ENCODE measurements at places on chromosomes 1 and 21.

DNA sequence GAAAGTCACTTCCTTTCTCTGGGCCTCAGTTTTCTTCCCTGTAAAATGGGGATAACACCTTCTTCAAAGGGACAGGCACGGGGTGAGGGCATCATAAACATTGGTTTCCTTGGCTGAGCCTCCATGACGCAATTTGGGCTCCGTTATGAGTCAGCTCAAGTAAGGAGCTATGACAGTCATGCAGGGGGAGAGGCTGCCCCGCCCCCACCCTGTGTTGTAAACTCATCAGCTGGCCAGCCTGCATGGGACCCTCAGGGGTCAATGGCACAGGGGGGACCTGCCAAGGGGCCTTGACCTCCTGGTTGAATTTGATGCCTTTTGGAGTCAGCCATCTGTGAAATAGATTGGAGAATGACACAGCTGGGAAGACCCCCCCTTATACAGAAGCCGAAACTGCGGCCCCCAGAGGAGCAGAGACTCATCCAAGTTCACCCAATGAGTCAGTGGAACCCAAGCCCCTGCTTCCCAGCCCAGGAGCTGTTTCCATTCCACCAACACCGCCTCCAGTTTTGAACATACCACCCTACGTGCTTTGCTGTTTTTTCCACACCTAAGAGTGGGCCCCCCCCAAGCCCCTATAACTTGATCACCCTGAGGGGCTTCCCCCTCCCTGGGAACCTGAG is 36.8 kb upstream of the RUNX3 start:
- DNase-seq, result no peak

DNA sequence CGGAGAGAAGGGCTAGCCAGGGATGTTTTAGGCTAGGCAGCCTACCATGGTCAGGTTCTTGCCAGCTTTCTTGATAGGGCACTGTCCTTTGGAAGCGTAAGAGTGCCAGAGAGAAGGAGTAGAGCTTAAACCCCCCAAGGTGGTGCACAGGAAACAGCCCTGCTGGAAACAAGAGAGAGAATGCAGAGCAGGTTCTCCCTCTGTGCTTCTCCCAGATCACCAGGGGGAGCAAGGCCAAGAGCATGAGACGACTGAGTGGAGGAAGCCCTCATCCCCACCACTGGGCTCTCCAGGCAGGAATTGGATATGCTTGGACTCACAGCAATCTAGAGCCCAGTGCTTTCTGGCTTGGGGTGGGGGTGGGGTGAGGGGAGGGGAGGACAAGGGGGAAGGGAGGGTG is 49.8 kb downstream of the ATP2B4 start:
- DNase-seq, result no peak

GRCh38 chr1:143643148-143643885 is 328.5 kb downstream of the FAM72C start:
- DNase-seq, result no peak

GRCh38 chr1:101055623-101056022 is 30.0 kb upstream of the DPH5 start:
- no peak for DNase-seq

- no peak for DNase-seq
These were observed 44.5 kb downstream of the AJAP1 start for GRCh38 chr1:4698911-4699310.

GRCh38 chr1:10160907-10161490 is 49.4 kb upstream of the KIF1B start:
- DNase-seq, result no peak

DNA sequence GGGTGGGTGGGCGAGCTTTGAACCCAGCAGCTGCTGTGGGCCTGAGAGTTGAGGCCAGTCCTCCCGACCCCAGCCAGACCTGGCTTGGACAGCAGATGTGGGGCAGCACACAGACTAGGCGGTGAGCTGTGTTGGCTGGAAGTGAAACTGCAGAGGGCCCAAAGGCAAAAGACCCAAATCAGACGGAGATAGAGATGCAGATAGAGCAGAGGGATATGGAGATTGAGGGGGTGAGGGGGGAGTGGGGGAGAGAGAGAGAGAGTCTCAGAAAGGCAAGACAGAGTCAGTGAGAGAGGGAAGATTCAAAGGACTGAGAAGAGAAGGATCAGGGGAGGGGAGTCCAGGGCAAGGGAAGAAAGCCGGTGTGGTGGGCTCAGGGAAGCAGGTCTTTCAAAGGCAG is 17.0 kb upstream of the POU3F1 start:
- no peak for DNase-seq

- DNase-seq, result no peak
These were observed 270.7 kb downstream of the KAZN start for GRCh38 chr1:14869187-14869586.

DNA sequence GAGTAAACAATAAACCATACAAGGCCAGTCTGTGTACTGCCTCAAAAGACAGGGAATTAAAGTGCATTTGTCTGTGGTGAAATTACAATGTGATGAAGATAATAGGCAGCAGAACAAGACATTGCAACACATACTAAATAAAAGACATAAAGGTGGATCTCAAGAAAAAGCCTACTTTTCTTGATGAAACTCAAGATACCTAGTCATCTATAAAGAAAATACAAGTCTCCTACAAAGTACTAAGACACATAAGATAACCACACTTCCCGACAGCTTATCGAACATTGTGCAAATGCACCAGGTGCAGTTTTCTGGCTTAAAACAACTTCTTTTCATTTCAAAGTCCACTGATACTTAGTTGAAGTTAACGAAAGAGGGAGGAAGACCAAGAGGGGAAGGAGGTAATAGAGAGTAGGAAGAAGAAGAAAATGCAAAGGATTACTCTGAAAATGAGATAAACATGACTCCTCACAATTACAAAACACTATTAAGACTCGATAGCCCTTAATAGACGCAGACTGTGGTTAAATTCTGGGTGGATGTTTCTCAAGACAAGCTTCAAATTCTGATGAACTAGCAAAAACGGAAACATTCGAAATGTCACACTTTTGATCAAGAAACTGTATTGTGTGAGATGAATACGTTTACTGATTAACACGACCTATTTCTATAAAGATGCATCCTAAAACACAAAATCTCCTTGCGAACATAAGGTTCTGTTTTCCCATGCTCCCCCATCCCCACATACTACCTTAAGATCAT is 2.0 kb downstream of the HNRNPR start:
- no peak for DNase-seq

DNA sequence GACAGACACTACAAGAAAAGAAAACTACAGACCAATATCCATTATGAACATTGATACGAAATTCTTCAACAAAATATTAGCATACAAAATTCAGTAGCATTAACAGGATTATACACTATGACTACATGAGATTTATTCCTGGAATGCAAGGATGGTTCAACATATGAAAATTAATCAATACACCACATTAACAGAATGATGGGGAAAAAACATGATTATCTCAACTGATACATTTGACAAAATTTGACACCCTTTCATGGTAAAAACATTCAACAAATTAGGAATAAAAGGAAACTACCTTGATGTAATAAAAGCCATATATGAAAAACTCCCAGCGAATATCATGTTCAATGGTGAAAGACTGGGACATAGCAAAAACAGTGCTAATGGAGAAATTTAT is 31.5 kb downstream of the TRPM2 start:
- no peak for DNase-seq

GRCh38 chr1:24724345-24725208 is 20.7 kb upstream of the CLIC4 start:
- peak; percentile 28 for DNase-seq

- peak; percentile 45 for DNase-seq
These were observed 75.4 kb downstream of the UBE4B start for GRCh38 chr1:10108134-10108663.

GRCh38 chr1:223156343-223156742 is 13.3 kb upstream of the TLR5 start:
- DNase-seq, result no peak

DNA sequence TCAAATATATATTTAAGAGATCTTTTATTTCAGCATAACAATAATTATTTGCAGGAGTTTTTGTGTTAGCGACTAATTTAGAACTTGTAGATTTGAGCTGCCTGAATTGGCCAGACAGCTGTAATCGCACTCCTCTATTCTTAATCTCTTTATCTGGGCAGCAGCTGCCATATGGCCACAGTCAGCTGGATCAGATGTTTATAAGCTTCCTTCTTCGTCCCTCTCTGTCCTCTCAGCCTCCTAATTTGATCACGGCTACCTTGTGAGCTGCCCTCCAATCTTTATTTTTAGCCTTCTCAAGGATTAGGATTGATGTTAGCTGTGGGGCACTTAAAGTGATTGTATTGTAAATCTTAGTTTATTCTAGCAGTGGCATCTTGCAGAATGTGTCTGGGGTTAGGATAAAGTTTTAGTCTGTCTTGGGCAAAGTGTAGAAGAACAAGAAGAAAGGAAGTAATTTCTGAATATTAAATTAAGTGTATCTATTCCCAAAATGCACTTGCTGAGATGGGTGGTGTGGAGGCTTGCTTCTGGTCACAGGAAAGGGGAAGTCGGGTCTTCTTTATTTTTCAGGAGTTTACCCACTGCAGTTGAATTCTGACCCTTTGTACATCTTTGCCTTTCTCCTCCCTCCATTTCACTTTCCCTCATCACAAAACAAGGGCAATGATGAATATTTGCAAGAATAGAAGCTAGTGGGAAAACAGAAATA is 1.1 kb downstream of the ZBTB18 start:
- no peak for DNase-seq

GRCh38 chr1:36888811-36889477 is 145.4 kb downstream of the GRIK3 start:
- no peak for DNase-seq

- DNase-seq, result no peak
These were observed 158.4 kb downstream of the GDAP2 start for GRCh38 chr1:117770981-117771531.

DNA sequence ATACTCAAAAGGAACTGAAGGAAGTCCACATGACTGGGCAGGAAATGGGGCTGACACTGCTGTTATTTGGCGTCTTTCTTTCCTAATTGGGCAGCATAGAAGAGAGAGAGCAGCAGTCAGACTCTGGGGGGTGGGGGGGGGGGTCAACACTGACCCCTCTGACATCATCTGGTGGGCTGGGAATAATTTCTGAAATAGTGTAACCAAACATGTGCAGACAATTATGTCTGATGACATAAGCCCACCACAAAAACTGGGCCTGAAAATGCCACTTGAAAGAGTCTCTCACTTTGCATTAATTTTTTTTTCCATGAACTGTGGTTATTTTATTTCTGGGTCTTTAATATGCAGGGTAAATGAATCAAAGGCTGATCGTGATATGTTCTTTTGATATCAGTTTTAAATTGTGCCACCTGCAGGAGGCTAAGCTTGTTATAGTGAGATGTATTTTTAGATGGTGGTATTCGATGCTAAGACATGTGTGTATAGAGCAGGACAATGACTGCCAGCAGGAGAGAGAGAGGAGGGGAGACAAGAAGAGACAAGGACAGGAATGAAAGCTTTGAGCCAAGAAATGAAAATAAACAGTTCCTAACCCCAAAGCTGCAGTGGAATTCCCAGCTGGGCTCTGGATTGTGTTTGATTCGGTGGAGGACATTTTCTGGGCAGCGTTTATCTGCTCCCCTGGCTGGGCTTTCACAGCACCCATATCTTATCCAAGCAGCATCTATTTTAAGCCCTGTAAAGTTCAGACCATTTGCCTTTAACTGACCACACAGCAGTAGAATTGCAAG is 264.7 kb downstream of the PBX1 start:
- no peak for DNase-seq

GRCh38 chr1:77504986-77505385 is 177.5 kb downstream of the ZZZ3 start:
- DNase-seq, result no peak

DNA sequence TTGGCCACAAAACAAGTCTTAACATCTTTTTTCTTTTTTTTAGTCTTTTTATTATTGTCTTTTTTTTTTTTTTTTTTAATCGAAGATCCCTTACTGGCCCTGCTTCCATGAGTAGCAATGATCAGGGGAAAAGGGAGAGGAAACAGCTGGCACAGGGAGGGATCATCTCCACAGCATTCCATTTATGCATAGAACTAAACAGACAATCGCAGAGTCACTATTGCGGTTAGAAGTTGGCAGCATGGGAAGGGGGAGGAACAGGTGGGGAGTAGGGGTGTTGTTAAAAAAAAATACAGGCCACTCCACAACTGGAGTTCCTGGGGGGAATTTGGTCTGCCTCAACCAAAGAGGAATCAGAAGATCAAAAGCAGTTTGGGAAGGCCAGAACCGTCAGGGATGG is 55.4 kb downstream of the C1orf185 start:
- no peak for DNase-seq

DNA sequence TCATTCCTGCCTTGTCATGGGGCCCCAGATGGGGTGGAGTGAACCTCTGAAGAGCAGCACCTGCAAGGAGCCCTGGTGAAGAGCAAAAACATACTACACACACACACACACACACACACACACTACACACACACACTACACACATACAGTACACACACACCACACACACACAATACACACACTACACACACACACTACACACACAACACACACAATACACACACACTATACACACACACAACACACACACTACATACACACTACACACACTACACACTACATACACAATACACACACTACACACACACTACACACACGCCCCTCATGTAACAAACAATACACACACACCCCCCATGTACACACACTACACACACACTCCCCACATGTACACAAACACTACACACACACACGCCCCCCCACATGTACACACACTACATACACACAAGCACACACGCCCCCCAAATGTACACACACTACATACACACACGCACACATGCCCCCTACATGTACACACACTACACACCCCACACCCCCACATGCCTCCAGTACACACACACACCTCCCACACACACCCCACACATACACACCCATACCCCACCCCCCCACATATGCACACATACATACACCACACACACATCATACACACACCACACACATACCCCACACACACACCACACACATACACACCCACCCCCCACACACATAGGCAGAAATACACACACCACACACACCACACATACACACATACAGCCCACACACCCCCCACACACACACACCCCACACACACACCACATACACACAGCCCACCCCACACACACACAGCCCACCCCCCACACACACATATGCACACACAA is 9.3 kb downstream of the SLC2A5 start:
- no peak for DNase-seq

- DNase-seq, result no peak
These were observed 33.4 kb downstream of the IGFN1 start for GRCh38 chr1:201223852-201224665.

DNA sequence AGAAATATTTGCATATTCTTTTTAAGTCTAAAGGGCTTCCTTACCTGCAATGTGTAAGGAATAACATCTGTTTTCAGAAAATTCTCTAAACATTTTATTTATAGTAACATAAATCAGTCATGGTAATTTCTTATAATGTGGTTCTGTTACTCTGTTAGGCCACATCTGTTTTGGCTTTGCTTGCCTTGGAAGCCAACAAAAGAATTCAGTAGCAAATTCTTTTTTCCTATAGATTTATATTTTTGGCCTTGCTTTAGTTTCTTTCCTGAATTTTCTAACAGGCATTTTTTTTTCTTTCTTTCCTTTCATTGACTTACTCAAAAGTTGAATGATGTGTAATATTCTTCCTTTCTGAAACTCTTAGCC is 72.2 kb downstream of the OSBPL9 start:
- no peak for DNase-seq

GRCh38 chr21:42313501-42313969 is 1.7 kb downstream of the TFF3 start:
- DNase-seq, result no peak
